Fibroblast of villous mesenchyme (primary cell): ENCODE measurements at places on chromosomes 12 and 14. TPM values are rescaled to one million over a fixed set of nuclear protein-coding genes. Genes with fewer than 3 reads are reported as not detected.

DNA sequence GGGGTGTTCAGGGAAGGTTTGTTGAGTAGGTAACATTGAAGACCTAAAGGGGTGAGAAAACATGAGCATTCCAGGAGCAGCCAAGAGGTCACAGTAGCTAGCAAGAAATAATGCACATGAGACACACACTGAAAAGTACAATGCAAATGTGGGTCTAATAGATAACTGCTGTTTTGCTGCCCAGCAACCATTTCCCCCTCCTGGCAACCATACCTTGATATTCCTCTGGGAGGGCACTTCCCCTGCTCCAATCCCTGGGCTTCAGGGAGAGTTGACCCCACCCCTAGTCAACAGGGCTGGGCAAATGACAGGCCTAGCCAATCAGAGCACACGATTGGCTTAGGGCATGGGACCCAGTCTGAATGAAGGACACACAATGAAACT lies 8.5 kb upstream of the ACTN1 start:
- DNase-seq: no peak

GRCh38 chr14:88667555-88668273 lies 104.9 kb downstream of the ZC3H14 start:
- DNase-seq: peak; percentile 75

The IL23A gene
- total RNA-seq: 0.32 TPM in 1 of 2 replicates, not detected in the other

- DNase-seq: no peak
Measured at GRCh38 chr12:71283883-71284282, 126.1 kb upstream of the TSPAN8 start.
